ENCODE measurements at places on chromosomes 7 and 10.
A peak's percentile ranks its signal among the peaks of the same experiment; 100 is the strongest.

GRCh38 chr10:62728479-62728878, 76.0 kb upstream of the ADO start:
- peak; percentile 16 for DNase-seq

GRCh38 chr10:52965938-52966401, 193.4 kb upstream of the MBL2 start:
- DNase-seq, result no peak

DNA sequence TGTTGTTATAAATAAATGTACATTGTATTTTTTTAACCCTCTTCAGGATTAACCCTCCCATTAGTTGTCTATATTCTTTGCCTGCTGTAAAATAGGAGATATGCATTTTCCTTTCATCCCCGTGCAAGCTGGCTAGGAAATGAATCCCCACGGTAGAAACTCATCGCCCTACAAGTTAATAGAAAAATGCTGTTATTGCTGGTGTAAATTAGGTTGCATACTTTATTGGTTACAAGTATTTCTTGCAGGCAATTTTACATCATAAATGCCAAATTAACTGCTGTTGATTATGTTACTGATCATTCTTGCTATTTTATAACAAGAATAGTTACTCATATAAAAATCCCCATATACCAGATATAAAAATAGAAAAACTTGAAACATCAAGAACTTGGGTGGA, 454.2 kb upstream of the KLF6 start:
- no peak for DNase-seq

GRCh38 chr7:14457568-14458453, 444.7 kb downstream of the DGKB start:
- DNase-seq, result peak; percentile 18

DNA sequence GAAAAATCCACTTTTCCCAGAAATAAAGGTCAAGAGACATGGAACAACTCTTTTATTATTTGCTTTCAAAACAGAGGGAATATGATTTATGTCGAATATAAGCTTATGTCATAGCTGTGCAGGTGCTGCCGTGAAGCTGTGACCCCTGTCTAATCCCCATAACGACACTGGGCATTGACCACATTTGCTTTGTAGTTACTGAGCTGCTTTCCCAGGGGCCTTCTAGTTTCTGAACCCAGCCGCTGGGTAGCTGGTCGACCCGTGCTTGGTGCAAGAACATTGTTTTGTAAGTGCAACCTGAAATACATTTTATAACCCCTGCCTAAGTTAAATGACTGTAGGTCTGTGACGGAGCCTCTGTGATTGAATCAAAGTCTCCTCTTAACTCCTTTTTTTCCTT, 144.9 kb upstream of the HDAC9 start:
- no peak for DNase-seq

- no peak for DNase-seq
Observed at GRCh38 chr10:65325913-65326312, 1599.9 kb upstream of the LRRTM3 start.

GRCh38 chr10:42476101-42476500, 162.3 kb downstream of the ZNF33B start:
- no peak for DNase-seq

GRCh38 chr7:50826371-50827172, 43.9 kb upstream of the GRB10 start:
- no peak for DNase-seq

DNA sequence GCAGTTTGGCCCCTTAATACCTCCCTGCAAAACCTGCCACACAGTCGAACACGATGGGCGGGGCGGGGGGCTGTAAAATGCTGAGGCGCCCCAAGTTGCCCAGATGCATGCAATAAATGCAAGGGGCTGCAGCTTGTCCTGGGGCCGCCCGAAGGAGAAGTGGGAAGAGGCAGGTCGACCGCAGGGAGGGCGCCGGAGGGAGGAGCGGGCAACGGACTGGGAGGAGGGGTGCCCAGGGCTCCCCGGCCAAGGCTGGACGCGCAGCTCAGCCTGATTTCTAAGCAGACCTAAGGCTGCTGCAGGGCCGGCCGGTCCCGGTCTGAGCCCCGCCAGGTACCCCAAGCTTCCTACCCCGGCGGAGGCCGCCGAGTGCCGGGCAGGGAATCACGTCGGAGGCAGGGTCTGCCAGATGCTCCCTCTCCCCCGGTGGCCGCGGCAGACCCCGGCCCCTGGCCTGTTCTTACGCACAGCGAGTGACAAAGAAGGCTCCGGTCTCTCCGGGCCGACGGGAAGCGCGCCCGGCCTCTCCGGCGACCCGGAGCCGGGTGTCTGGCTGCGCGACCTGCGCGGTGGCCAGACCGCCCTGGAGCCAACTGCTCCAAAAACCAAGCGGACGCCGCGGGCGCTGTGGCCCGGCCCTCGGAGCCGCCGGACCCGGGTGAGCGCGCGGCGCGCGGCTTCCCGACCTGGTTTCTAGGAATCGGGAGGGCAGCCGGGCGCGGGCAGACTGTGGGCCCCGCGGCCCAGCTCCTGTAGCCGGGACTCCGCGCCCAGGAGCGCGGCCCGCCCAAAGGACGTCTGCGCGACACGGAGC, 744 bp upstream of the EBF3 start:
- DNase-seq, result no peak

GRCh38 chr10:60708666-60709065, 69.6 kb upstream of the CDK1 start:
- DNase-seq, result no peak

GRCh38 chr7:16071246-16071857, 350.0 kb downstream of the CRPPA start:
- no peak for DNase-seq

DNA sequence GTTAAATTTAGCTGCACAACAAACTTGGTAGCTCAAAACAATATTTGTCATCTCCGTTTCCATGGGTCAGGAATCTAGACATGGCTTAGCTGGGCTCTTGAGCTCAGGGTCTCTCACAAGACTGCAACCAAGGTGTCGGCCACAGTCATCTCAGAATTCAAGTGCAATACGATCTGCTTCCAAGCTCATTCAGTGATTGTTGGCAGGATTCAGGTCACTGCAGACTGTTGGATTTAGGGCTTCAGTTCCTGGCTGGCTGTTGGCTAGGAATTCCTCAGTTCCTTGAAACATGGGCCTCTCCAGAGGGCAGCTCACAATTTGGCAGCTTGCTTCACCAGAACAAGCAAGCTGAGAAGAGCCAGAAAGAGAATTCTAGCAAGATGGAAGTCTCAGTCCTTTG, 17.5 kb upstream of the CHST3 start:
- no peak for DNase-seq

DNA sequence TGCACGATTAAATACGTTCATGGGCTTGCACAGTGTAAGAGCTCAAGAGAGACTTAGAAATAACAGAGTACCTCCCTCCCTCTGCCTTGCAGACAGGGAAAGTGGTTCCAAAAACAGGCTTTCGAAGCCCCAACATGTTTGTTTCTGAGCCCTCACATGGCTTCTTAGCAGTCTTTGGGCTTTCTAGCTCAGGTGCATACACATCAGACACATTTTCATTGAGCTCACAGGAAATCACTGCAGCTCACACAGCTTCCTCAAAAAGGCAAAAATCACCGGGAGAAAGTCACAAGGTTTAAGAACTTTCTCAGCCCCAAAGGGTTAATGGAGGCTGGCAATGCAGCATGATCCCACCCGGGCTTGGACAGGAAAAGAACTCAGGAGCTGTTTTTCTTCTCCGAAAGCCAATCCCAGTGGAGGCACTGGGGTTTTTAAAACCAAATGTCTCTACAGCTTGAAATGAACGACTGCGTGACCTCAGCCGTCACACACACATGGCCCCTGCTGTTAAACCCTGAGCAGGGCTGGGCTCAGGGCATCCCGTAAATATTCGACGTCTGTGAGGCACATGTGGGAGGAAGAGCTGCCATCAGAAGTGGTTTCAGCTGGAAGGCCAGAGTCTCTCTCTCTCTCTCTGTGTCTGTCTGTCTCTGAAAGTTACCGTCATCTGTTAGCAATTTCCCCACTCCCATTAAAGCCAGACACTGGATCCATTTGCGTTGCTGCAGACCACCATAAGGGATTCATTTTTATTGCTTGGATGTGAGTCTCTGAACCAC, 69.7 kb downstream of the CALML3 start:
- no peak for DNase-seq

DNA sequence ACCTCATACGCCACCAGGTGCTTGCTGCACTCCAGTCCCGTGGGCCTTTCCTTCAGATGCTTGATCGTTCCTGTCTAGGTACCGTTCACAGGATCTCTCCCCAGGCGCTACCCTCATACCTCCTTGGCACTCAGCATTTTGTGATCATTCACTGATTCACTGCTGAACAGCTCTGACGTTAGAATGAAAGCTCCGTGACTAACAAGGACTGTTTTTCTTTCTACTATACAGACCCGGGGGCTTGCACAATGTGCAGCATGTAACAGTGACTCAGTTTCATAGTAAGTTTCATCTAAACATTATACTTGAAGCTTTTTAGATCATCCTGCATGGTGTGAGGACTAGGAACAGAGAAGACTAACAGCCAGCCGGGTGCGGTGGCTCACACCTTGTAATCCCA, 20.6 kb downstream of the KIN start:
- DNase-seq, result no peak

DNA sequence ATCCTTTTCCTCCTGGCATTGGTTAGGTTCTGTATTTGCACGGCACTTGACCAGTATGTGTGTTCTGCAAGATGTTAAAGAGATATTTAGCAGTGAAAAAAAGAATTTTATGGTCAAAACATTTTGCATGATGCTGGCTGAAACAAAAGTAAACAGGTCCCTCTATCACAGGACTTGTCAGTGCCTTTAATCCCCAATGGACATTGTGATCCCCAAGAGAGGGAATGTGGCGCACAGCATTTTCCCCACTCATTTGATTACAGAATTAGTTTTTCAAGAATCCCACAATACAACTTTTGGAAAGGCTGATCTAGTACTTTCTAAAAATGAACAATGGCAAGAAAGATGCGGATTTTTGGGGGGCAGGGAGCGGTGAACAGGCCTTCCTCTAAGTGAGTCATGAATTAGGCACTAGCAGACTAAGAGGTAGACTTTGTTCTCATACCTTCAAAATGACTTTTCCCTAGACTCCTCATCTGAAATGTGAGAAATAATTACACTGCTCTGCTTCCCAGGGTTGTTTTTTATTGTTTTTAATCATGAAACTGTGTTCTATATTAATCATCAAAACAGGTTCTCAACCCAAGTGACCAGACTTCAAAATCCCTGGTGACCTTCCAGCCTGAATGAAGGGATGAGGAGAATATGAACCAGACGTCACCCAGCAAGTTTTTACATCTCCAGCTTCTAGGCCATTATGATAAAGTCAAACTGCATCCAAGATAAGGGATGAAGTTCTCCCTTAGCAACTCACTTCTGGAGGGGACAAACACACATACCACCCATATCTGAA, 8.6 kb downstream of the FBXW4 start:
- DNase-seq, result no peak

DNA sequence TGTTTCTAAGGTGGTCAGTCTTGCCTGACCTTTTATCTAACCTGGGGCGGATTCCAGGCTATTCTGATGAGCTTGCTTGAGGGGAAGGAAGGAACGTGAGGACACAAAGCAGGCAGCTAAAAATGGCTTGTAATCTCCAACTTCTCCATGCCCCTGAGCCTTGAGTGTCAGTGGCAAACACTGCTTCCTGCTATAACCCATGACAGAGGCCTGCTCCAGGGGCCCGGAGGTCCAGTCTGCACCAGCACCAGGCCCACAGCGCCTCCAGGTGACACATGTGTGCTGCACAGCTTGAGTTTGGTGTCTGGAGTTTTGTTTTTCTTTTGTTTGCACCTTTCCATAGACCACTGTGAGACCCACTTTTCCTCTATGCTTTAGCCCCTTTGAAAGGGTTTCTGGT, 207.9 kb downstream of the PAXIP1 start:
- DNase-seq, result no peak

GRCh38 chr10:86355571-86356038, 11.0 kb downstream of the GRID1 start:
- DNase-seq, result no peak

DNA sequence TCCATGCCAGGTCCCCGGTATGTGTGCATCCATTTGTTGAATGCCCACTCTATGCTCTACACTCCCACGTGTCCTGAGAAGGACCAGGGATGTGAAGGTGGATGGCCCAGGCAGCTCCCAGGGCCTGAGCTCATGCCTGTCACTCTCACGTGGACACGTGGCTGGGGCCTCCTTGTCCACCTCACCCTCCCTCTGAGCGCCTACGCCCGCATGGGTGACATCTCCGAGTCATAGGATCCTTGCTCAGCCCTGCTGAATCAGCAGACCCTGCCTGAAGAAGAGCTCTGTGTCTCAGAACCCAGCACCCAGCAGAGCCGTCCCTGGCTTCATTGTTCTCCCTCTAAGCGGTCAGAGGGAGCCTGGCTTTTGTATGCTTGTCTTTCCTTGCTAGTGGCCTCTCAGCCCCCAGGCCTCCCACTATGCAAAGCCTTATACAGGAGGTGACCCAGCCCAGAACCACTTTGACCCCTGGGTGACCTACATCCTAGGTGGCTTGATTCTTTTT, 107.9 kb upstream of the PPIF start:
- DNase-seq, result no peak

DNA sequence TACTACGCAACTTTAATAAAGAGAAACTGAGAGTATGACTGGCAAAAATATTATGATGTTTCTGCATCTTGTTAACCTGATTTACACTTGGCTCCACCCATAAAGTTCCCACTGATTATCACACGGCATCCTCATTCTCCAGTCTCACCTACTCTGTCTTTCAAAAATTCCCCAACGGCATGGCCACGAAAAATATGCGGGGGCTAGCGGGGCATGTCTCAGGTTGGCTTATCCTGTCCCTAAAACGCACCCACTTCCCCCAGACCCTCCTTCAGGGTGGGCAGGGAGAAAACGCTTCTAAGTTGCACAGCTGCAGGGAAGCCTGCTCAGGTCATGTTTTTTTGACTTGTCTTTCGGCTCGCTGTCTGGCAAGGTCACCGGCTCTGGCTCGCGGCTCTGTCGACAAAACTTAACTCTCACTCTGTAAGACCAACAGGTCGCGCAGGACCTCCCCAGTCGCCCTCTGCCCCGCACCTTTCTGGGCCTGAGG, 3.8 kb downstream of the CDK6 start:
- DNase-seq, result peak; percentile 59

- DNase-seq, result no peak
Observed at GRCh38 chr10:103278862-103279298, 1.9 kb downstream of the INA start.

DNA sequence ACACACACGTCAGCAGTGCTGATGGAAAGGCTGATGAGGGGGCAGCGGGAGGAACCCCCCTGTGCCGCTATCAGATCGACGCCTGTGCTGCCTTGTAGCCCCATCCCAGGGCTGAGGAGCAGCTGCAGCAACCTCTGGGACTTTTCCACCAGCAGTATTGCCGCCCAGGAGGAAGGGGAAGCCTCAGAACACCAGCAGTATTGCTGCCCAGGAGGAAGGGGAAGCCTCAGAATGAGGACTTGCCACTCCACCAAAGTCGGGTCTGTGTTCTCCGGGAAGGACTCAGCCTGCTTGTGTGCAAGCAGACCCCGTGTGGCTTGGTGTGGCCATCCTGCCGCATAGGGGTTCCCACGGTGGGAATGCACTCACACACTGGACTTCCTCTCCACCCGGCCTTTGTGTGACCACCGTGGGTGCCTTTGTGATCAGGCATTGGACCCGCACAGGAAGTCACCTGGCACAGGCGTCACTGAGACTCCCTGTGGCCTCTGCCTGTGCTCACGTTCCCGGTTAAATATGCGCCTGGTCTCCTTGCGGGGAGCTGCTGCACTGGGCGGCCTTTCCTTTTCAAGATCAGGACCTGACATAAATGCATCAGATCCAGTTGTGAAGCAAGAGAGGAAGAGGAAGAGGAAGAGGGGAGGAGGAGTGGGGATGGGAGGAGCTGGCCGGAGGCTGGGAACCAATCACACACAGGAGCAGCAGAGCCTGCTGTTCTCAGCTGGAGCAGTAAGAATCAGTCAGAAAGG, 248.5 kb downstream of the DNAJB6 start:
- no peak for DNase-seq

- no peak for DNase-seq
Observed at GRCh38 chr7:20197125-20197748, 19.9 kb downstream of the MACC1 start.
